ENCODE measurements at places on chromosomes 3 and 15.

DNA sequence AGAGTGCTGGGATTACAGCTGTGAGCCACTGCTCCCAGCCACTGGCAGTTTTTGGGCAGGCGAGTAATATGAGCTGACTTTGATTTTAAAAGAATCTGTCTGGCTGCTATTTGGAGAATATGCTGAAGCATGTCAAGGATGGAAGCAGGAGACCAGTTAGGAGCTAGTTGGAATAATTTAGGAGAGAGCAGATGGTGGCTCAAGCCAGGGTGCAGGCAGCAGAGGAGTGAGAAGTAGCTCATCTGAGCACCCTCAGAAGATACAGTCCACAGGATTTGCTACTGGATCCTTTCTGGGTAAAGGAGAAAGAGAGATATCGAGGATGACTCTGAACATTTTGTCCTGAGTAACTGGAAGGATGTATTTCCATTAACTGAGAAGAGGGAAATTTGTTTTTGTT lies 30.4 kb upstream of the BDH1 start:
- no peak for DNase-seq

- DNase-seq, result no peak
These were observed 107.0 kb upstream of the PFN2 start for GRCh38 chr3:150077581-150078247.

DNA sequence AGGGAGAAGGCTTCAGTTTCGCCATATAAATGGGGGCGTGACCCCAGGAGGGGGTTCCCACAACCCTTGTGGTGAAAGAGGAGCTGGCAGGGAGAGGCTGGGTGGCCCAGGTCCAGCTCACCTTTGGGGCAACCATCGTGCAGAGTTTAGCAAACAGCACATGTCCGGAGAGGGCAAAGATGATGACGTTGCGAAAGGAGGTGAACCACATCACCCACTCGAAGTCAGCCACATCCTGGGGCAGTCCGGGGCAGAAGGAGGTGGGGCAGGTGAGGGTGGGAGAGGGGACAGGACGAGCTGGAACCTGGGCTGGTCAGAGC lies 3.7 kb downstream of the HHATL start:
- no peak for DNase-seq

- no peak for DNase-seq
These were observed 2.9 kb downstream of the XPC start for GRCh38 chr3:14175383-14176037.

DNA sequence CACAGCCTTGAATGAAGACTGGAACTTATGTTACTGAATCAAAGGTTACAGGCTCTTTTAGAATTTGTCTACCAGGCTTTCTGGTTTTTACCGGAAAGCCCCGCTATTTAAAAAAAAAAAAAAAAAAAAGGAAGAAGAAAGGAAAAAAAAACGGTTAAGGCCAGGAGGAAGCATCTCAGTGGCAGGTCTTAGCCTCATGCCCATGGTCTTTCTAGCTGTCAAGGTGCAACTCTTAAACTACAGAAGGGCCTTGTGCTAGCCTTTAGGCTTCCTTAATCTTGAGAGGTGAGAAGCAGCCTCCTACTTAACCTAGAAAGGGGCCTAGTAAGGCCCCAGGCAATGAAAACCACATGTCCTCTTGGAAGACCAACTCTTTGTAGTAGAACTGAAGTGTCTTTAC lies 77.5 kb downstream of the TBC1D5 start:
- no peak for DNase-seq

DNA sequence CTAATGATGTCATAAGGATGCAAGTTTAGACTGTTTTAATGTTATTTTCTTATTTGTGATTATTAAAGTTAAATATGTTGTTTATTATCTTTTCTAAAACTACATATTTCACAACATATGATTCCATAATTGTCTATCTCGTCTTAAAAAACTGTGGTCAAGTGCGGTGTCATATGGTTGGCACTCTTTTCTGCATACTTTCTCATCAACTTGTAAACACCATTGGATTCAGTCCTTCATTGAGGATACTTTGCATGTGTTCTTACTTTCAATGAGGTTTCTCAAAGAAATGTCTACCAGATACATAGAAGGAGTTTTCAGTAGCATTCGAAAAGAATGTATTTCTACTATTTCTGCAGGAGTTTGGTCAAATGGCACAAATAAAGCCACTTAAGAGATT lies 22.0 kb upstream of the ALPK3 start:
- no peak for DNase-seq

GRCh38 chr15:88262064-88262463 lies 5.5 kb upstream of the NTRK3 start:
- DNase-seq, result no peak
